ENCODE measurements at places on chromosomes 5 and 9.
A peak's percentile ranks its signal among the peaks of the same experiment; 100 is the strongest.

GRCh38 chr9:2496169-2496568 lies 125.4 kb upstream of the VLDLR start:
- no peak for DNase-seq

DNA sequence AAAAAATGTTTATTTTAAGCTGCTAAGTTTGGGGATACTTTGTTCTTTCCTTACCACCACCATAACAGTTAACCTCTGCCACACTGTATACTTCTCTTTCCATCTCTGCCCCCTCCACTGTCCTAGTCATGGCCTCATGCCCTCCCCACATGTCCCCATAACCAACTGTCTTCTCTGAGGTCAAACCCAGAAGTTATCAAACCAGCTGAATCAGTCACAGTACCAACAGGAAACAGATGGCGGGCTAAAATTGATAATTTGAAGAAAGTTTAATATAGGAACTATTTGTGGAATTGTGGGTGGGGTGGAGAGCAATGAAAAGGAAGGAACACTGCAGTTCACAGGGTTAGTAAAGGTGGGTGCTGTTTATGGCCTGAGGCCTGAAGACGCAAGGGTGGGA lies 5.7 kb upstream of the DCTN4 start:
- no peak for DNase-seq

DNA sequence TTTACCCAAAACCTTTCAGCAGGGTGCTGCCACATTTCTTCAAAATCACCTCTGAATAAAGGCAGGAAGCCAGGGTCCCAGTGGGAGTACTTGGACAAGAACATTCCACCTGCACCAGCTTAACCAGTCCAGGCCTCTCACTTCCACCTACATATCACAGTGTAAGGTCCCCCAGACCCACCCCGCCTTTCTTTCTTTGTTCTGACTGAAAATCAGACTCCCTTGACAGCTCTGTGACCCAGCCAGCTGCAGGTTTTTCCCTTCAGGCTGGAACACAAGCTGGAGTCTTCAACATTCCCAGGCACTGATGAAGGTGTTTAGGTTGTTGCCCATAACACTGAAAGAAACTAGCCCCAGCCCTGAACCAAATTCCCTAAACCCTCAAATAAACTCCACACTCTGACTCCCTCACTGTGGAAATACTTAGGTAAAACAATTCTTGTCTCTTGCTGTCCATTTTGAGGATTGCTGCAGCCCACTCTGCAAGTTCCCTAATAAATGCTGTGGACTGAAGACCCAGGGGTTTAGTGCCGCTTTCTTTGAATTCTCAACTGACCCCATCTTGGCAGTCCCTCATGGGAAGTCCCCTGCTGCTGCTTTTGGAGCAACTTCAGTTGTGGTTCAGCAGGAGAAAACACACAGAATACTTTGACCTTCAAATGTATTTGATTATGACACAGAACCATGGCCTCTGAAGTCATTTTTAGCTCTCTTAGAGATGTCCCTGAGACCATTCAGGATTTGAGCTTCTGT lies 24.8 kb downstream of the P4HA2 start:
- DNase-seq, result no peak

DNA sequence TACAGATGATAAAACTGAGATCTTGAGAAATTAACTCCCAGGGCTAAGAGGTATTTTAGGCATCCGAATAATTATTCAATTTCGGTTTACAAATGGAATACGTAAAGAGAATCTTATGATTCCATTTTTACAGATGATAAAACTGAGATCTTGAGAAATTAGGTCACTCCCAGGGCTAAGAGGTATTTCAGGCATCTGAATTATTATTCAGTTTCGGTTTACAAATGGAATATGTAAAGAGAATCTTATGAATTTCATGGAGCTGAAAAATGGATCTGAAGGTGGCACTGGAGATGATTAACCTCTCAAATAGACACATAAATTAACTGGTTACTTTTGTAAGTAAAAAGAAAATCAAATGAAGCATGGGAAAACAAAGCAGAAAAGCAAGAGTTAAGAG lies 44.2 kb downstream of the FGF1 start:
- DNase-seq, result no peak

GRCh38 chr5:107651325-107651724 lies 19.4 kb downstream of the EFNA5 start:
- DNase-seq, result no peak

GRCh38 chr5:62938927-62939326 lies 360.3 kb downstream of the LRRC70 start:
- DNase-seq, result no peak

GRCh38 chr5:166382031-166382430 lies 1909.4 kb upstream of the WWC1 start:
- DNase-seq, result no peak

DNA sequence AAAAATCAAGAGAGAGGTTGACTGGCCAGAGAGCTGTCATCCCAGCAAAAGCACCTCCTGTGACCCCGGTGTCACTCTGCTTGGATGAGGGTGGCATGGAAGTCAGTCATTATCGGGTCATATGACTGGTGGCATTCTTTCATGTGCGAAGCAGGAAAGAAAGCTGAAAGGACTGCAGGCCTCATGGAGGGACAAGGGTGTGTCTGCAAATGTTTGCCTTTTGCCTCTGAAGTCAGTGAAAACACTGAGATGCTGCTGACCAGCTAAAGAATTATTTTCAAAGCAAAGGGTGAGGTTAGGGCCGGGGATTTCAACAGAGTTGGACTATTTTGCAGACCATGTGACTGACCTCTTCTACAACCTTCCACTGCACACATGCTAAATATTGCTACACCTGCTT lies 298.3 kb downstream of the CSNK1G3 start:
- DNase-seq, result no peak

DNA sequence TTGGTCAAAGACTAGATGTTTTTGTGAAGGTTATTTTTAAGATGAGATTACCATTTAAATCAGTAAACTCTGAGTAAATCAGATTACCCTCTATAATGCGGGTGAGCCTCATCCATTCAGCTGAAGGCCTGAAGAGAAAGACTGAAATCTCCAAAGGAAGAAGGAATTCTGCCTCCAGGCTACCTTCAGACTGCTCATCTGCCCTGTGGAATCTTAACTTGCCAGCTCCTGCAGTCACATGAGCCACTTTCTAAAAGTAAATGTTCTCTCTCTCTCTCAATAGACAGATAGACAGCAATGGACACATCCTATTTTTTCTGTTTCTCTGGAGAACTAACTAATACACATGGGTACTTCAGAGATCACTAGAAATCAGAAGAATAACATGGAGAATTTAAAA lies 182.8 kb downstream of the CFAP90 start:
- no peak for DNase-seq

DNA sequence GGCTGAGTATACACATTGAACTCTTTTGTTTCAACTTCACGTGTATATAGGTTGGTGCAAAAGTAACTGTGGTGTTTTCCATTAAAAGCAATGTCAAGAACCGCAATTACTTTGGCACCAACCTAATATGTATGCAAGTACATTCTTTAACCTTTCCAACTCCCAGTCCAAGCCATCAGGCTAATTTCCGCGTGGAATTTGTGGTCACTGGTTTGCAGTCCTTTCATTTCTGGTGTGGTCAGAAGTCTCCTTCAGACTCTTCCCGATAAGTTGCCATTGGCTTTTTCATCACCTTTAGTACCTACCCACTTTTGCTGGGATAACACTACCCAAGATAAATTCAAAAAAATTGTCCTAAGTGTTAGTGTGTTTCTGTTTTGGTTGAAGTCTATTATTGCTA lies 84.0 kb downstream of the RGS3 start:
- DNase-seq, result no peak

GRCh38 chr5:51214746-51215145 lies 168.5 kb upstream of the ISL1 start:
- DNase-seq, result no peak

DNA sequence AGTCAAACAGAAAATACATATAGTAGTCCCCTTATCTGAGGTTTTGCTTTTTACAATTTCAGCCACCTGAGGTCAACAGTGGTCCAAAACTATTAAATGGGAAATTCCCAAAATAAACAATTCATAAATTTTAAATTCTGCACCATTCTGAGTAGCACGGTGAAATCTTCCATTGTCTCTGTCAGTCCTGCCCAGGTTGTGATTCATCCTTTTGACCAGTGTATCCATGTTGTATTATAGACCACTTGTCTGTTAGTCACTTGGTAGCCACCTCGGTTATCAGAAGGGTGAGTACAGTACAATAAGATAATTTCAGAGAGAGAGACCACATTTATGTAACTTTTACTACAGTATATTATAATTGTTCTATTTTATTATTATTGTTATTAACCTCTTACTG lies 2.8 kb downstream of the CCDC152 start:
- no peak for DNase-seq

GRCh38 chr5:99674101-99674500 lies 745.3 kb upstream of the CHD1 start:
- no peak for DNase-seq

DNA sequence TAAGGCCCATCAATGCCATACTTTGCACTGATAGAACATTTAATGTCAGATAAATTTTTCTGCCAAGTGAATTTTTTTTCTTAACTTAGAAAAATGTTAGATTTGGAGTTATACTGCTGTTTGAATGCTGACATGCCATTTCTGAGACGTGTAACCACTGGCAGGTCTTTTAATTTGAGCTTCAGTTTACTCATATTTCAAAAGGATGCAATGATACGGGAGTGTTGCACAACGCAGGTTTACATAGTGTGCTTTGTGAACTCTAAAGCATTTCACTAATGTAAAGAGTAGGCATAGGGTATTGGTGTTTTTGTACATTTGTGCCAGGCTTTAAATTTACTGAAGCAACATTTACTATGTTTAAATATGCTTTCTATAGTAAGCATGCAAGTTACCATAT lies 4.2 kb downstream of the ZBTB43 start:
- no peak for DNase-seq

DNA sequence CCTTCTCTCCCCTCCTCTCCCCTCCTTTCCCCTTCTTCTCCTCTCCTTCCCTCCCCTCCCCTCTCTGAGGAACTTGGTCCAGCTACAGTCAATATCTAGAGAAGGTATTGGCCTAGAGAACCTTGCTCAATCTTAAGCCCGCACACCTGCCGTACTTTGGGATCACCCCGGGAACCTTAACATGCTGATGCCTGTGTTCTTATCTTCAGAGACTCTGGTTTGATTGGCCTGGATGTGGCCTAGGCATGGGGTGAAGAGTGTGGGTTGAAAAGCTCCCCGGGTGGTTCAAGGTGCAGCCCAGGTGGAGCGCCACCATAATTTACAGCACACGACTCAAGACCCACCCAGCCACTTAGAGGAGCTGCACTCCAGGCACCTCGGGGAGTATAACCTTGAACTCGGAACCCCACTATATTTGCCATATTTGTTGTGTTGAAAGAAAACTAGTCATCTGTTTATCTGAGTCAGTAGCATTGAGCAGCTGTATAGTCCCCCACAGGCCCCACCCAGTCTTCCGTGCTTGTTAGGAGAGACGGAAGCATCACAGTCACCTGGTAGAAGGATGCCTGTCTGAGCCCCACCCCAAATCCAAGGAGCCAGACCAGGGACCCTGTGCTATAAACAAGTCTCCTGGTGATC lies 14.4 kb upstream of the PHF19 start:
- DNase-seq, result peak; percentile 59

GRCh38 chr5:125575891-125576505 lies 829.6 kb upstream of the ZNF608 start:
- DNase-seq, result no peak
